ENCODE measurements at places on chromosomes 13 and 19. TPM values are rescaled to one million over a fixed set of nuclear protein-coding genes. Genes with fewer than 3 reads are reported as not detected.
A peak's percentile ranks its signal among the peaks of the same experiment; 100 is the strongest.

Gene SLITRK1
- not detected for total RNA-seq

DNA sequence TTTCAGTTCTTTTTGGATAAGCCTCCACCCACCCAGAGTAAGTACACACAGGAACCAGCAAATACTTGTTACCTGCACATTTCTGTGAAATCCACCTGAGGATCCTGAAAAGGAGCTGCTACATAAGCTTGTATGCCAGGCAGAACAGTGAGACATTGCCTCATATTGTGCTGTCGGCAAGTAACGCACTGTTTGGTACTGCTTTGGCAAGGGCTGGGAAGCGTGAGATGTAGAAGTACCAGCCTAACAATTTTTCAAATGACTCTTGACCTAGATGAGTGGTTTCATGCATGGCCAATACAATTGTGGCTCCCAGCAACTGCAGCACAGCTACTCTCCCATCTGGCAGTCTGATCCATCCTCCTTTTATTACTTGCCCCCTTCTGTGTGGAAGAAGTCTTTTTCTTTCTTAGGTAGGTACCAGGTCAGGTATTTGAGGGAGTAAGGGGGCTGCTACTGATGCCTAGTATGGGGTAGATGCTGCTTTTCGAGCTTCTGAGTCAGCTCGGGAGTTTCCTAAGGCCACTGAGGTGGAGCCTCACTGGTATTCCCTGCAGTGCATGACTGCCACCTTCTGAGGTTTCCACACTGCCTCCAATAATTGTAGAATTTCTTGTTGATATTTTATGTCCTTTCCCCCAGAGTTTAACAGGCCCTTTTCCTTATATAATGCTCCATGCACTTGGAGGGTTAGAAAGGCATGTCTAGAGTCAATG is 52.2 kb downstream of the ZNF737 start:
- H3K4me1 ChIP-seq: no peaks in the 10 kb centered on the region
- DNase-seq: no peak
- no peak overlapping the region for H3K27ac ChIP-seq
- H3K4me3 ChIP-seq: no peak overlapping the region
- H3K27me3 ChIP-seq: no peaks in the 10 kb centered on the region

Gene SYT3
- 1.2 TPM for total RNA-seq

GRCh38 chr19:6229216-6229913 is 50.4 kb downstream of the MLLT1 start:
- H3K27ac ChIP-seq: no peak overlapping the region
- H3K4me1 ChIP-seq: peaks cover 41% of the 10 kb centered on the region
- no peak for DNase-seq

Gene TMEM221
- not detected for total RNA-seq

Gene AMER2
- not detected for total RNA-seq

Gene TMEM150B
- 45.5 TPM for total RNA-seq

- H3K4me1 ChIP-seq: peaks cover 18% of the 10 kb centered on the region
- no peaks in the 10 kb centered on the region for H3K36me3 ChIP-seq
- no peaks in the 10 kb centered on the region for H3K27me3 ChIP-seq
- no peak overlapping the region for H3K27ac ChIP-seq
These were observed 202.5 kb upstream of the RFC3 start for GRCh38 chr13:33615436-33615835.

GRCh38 chr13:50323440-50324065 is 308.3 kb downstream of the KCNRG start:
- no peaks in the 10 kb centered on the region for H3K36me3 ChIP-seq
- DNase-seq: no peak

- H3K36me3 ChIP-seq: no peaks in the 10 kb centered on the region
- H3K4me3 ChIP-seq: no peak overlapping the region
- no peaks in the 10 kb centered on the region for H3K4me1 ChIP-seq
- no peaks in the 10 kb centered on the region for H3K27me3 ChIP-seq
- no peak overlapping the region for H3K27ac ChIP-seq
These were observed 157.4 kb downstream of the MZT1 start for GRCh38 chr13:72570019-72570418.

Gene FBXO27
- total RNA-seq: 6.4 TPM

- peak; percentile 45 for DNase-seq
- H3K27ac ChIP-seq: no peak overlapping the region
- no peaks in the 10 kb centered on the region for H3K27me3 ChIP-seq
- H3K4me3 ChIP-seq: peak overlapping the region; percentile 9
These were observed 29.0 kb upstream of the ZNF709 start for GRCh38 chr19:12513531-12514061.

DNA sequence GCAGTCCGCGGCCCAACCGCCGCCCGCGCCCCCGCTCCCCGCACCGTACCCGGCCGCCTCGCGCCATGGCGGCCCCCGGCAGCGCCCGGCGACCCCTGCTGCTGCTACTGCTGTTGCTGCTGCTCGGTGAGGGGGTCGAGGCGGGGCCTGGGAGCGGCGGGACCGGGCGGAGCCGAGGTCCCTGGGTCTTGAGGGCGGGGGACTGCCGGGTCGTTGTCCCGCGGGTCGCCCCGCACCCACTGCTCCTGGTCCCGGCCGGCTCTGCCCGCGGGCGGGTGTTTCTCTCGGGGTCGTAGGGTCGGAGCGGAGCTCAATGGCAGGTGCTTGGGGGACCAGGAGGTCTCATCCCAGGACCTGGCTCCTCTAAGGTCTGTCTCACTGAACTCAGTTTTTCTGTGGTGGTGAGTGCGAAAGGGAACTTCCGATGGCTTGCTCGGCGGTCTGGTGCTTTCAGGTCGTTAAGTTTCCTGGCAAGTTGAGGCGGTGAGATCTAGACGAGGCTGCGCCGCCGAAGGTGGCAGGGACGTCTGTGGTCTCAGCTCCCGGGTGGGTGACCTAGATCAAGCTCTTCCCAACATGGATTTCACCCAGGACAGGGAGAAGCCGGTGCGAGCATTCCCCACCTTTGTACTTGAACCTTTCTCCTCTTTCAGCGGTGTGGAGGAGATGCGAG is 467 bp downstream of the LAMP1 start:
- H3K36me3 ChIP-seq: peaks cover under 1% of the 10 kb centered on the region
- peak overlapping the region; percentile 90 for H3K27ac ChIP-seq
- peak; percentile 56 for DNase-seq
- H3K4me1 ChIP-seq: peaks cover 34% of the 10 kb centered on the region
- peak overlapping the region; percentile 95 for H3K4me3 ChIP-seq
- peaks cover 4% of the 10 kb centered on the region for H3K27me3 ChIP-seq

All from lower lobe of right lung (tissue), 2 donors.